ENCODE measurements at places on chromosomes 5 and 9.
A peak's percentile ranks its signal among the peaks of the same experiment; 100 is the strongest.

DNA sequence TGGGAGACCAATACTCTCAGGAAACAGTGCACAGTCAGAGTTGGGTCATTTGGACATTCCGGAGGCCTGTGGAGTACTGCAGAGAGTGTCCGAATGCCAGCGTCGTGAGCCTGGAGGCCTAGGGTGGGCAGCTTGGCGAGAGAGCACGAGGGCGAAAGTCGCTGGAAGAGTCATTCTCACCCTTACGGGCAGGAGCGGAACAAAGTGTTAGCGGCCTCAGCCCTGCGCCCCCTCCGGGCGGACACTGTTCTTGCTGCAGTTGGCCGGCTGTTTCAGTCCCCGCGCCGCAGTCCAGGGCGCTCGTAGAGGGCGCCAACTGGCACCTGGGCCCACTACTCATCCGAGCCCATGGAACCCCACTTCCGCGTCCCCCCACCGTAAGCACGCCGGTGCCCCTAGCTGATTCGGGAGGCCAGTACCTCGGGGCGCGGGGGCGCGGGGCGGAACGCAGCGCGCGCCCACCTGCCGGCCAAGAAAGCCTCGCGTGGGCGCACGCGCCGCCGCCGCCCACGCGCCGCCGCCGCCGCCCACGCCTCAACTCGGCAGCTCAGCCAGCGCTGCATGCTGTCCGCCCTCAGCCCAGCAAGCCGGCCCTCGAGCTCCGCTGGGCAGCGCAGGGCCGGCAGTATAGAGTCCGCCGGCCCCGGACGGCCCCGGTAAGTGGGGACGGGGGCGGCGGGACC, 99.7 kb upstream of the CCL21 start:
- no peak for DNase-seq

- no peak for DNase-seq
These were observed 242.2 kb downstream of the PJA2 start for GRCh38 chr5:109167586-109167985.

GRCh38 chr5:73143716-73144115, 23.3 kb downstream of the TMEM171 start:
- no peak for DNase-seq

GRCh38 chr5:57184322-57184721, 10.5 kb downstream of the GPBP1 start:
- DNase-seq, result no peak

- peak; percentile 45 for DNase-seq
These were observed 246.5 kb downstream of the PTPRD start for GRCh38 chr9:10366171-10366779.

DNA sequence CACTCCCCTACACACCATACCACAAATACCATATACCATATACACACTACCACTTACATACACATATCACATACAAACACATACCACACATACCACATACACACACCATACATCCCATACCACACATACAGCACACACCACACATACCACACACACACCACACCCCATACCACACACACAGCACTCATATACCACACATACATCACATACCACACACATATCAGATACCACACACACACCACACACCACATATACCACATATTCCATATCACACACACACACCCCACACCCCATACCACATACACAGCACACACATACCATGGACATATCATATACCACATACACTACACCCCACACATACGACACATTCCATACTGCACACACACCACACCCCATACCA, 276.6 kb downstream of the GADD45G start:
- no peak for DNase-seq

- peak; percentile 19 for DNase-seq
These were observed 1.7 kb downstream of the TLE1 start for GRCh38 chr9:81687521-81688261.

- DNase-seq, result no peak
These were observed 40.5 kb upstream of the LRRC14B start for GRCh38 chr5:150746-151145.

DNA sequence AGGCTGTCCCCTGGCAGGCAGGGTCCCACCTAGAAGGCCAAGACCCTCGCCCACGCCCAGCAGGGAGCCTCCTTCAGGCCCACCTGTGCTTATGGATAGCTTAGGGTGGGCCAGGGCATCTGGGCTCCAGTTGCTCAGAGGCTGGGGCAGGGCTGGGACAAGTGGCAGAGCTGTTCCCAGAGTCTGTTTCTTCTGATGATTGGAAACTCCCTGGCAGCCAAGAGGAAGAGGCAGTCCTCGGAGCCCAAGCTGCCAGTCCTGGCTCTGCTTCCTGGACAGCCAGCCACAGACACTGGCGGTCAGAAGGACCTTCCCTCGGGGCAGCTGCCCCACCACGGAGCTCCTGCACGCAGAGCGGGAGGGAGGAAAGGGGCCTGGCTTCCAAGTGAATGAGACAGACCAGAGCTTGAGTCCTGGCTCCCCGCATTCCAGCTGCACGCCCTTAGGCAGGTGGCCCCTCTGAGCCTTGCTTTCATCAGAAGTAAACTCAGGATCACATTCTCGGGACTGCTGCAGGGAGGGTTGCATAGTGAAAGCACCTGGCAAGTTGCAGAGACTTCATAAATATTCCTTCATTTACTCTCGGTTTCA, 37.9 kb upstream of the GABRP start:
- DNase-seq, result peak; percentile 26

DNA sequence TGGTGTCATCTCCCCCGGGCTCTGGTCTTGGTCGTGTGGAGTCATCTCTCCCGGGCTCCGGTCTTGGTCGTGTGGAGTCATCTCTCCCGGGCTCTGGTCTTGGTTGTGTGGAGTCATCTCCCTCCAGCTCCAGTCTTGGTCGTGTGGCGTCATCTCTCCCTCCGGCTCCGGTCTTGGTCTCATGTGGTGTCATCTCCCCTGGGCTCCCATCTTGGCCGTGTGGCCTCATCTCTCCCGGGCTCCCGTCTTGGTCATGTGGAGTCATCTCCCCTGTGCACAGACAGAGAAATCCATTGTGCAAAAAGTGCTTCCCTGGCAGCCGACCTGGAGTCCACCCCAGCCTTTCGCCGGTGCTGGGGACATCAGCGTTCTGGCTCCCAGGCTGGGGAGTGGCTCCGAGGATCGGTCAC, 91.1 kb upstream of the CACNA1B start:
- DNase-seq, result no peak

GRCh38 chr9:25724424-25724823, 46.2 kb upstream of the TUSC1 start:
- DNase-seq, result no peak

- no peak for DNase-seq
These were observed 226.3 kb downstream of the AOPEP start for GRCh38 chr9:94952565-94953373.

DNA sequence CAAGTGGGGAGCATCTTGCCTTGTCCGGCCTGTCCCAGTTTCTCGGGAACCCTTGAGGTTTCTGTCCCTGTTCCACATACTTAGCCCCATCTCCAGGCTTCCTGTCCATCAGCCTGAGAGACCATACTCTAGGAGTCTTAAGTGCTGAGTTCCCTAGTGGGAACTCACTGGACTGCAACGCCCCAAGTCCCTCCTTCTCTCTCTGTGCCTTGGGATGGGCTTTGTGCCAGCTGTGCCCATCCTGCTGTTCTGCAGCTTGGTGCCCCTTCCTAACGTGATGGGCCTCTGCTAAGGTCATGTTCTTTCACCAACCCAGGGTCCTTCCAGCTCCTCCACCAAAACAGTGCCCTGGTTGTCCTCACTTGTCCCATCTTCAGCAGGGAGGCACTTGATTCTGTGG, 222.3 kb upstream of the ANKRD55 start:
- DNase-seq, result no peak

- no peak for DNase-seq
These were observed 40.7 kb downstream of the LHFPL2 start for GRCh38 chr5:78607864-78608263.

DNA sequence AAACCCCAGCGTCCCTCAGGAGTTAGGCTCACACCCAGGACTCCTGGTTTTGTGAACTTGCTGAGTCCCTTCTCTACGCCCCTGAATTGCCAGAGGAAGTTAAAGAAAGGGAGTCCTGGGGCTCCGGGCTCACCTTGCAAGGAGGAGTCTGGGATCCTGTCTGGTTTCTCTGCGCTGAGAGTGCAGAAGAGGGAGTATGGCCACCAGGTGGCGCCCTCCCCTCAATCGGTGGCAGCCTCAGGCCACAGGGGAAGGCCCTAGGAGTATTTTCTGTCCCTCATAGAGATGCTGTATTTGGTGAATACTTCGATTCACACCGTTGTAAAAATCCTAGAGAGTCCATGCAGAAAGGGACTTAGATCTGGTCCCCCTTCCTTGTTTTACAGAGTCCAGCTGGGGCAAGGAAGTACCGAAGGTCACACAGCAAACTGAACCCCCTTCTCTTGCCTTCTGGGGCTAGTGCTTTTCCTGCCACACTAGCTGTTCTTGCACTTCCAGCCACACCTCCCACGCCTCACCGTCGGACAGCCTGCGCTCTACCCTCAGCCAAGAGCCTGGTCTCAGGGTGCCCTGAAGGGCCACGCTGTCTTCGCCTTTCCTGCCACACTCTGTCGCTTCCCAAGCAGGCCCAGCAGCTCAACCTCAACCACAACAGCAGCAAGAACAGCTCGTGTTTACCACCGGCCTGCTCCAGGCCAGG, 10.2 kb downstream of the HAND1 start:
- DNase-seq, result peak; percentile 53

- DNase-seq, result no peak
These were observed 289.1 kb downstream of the EBF1 start for GRCh38 chr5:158810615-158811014.

GRCh38 chr9:106092083-106092482, 397.7 kb downstream of the TMEM38B start:
- DNase-seq, result no peak

DNA sequence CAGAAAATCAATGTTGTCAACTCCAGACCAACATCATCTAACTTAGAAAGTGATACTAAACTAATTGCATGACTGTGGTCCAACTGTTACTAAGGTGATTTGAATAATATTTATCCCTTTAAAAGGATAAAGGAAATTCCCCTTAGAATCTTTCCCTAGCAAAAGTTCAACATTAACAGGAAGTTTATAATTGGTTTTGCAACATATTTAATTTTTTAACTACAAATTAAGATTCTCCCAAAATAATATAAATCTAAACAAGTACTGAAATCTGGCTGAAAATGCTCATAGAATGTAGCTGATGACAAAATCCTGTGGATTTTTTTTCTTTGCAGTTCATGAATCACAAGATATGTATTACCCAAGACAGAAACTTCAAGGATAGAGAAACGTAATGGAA, 151.4 kb downstream of the LPAR1 start:
- DNase-seq, result no peak

- peak; percentile 79 for DNase-seq
These were observed 15.8 kb upstream of the FABP6 start for GRCh38 chr5:160213537-160213936.

GRCh38 chr9:123406016-123406415, 50.0 kb downstream of the CRB2 start:
- no peak for DNase-seq

DNA sequence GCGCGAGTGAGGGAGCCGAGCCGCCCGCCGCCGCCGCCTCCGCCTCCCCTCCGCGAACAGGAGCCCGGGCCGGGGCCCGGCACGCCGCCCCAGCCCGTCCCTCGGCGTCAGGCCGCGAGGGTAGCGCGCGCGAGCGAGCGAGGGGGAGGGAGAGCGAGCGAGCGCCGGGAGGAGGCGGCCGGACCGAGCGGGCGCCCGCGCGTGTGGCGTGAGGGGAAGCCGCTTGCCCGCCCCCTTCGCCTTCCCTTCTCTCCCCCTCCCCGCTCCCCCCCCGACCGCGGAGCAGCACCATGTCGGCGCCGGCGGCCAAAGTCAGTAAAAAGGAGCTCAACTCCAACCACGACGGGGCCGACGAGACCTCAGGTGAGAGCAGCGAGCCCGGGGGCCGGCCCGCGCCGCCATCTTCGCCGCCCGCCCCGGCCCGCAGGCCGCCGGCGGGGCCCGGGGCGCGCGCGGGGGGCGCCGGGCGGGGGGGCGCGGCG, 312 bp downstream of the SET start:
- DNase-seq, result no peak

GRCh38 chr9:109517901-109518377, 19.8 kb upstream of the PTPN3 start:
- no peak for DNase-seq

DNA sequence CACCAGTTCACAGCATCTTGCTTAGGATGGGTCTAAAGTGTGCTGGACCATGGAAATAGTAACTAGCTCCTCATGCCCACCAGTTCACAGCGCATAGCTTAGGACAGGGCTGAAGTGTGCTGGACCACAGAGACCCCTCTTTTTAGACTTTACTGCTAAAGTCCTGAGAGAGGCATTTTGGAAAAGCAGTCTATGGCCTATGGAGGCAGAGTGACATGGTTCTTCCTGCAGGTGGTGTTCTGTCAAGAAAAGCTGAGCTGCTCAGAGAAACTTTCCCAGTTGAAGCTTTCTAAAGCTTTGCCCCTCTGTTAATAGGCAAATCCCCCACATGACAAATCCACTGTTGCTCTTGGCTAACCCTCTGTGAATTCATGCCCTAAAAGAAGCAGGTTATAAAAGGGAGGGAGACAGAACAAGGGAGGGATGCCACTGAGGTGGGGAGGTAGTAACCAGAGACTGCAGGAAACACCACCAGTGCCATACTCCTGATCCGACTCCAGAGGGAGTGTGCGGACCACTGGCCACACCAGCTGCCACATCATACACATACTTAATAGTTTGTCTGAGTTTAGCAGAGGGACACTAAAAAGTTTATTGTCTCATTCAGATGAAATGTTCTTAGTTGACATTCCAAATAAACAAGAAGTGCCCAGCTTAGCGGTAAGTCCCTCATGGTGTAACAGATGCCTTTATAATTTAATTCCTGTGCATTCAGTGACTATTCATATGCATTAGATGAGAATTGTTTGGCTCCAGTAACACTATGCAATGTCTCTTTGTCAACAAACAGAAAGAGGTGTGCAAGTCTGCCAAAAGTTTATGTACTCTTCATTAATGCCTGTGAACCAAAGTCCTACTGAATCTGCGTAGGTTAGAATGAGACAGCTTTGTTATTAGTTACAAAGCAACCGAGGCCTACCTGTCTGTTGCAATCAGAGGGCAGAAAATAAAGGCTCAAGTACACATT, 236.2 kb upstream of the NFIL3 start:
- peak; percentile 5 for DNase-seq

- no peak for DNase-seq
These were observed 3.5 kb upstream of the NEK6 start for GRCh38 chr9:124254261-124254682.

DNA sequence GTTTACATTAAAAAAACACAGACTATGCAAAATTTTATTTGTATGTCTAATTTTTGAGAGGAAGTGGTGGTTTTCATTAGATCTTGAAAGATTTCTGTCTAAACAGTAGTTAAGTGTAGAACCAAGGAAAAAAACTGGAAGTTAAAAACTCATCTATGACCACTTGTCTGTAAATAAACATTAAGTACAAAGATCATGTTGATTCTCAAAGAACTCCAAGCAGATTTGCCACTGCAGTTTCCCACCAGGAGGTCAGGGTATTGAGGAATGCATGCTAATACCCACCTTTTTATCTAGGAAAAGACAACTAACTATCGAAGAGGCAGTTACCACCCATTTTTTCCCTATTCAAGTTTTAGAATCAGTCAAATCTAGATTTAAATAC, 1.9 kb downstream of the STOM start:
- no peak for DNase-seq

Data from ACHN (cell line).